NCI-H526 (cell line): ENCODE measurements at places on chromosomes 13 and 19.

DNA sequence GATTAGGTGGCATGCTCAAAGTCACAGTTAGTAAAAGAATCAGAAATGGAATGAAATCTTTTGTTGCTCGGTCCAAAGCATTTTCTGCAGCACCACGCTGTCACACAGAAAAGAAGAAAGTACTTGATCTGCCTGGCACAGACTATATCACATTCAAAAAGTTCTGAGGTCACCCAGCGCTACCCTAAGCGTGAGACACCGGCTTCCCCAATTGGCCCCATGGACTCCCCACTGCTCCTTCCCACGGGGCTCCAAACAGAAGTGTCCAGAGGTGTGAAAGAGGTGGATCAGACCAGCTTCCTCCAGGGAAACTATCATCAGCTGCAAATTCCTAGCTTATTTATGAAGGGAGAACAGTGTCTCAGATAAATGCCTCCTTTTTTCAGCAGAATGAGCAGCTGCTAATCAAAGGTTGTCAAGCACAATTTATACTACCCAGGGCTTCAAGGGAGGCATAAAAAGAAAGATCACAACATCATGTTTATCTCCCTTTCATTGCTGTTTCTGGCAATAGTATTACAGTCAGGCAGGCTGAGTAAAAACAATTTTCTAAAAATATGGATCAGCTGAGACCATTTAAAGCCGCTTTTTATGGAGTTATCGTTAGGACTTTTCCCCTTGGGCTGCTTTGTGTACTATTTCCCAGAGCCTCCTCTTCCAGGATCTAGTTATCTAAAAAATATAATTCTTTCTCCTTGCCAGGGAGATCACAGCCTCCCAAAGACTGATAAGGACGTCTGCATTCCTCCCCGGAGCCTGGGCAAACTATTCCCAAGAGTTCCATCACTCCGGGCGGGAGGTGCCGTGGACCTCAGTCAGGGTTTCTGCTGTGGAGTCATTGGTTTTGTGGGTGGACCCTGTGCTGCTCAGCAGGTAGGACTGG, 208.0 kb downstream of the LHFPL6 start:
- DNase-seq = no peak

GRCh38 chr13:32426191-32426989, 1.5 kb downstream of the N4BP2L1 start:
- DNase-seq = peak; percentile 15

DNA sequence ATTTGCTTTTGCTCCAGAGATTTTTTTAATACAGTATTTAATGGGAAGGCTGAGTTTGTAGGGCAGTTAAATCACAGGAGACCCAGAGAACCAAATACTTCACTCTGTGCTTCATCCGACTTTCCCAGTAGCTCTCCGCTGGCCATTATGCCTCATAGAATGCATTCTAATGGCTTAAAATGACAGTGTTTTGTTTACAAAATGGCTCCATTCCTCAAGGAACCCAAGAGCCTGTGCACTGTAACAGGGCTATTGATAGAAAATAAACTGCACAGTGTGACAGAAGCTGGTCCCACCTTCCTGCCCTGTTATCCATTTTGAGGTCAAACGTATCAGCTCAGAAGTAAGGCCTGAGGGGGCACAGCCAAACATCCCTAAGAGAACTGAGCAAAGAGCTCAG, 136.5 kb downstream of the RAP2A start:
- DNase-seq = no peak

DNA sequence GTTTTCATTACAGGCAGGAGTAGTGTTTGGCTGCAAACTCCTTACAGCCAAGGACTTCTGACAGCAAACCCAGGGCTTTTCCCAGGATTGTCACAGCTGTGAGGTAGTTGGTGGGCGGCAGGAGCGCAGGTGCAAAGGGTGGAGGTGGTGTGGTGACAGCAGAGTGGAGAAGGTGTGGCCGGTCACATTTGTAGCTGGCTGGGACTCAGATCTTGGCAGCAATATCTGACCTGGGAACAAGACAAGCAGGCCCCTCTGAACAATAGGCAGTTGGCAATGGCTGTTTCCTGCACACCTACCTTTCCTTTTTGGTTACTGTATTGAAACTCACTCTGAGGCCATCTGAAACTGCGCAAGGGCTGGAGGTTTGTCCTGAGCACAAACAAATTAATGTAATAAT, 327.3 kb downstream of the COG6 start:
- DNase-seq = no peak

GRCh38 chr19:47891923-47892666, 6.0 kb upstream of the SULT2A1 start:
- DNase-seq = no peak

DNA sequence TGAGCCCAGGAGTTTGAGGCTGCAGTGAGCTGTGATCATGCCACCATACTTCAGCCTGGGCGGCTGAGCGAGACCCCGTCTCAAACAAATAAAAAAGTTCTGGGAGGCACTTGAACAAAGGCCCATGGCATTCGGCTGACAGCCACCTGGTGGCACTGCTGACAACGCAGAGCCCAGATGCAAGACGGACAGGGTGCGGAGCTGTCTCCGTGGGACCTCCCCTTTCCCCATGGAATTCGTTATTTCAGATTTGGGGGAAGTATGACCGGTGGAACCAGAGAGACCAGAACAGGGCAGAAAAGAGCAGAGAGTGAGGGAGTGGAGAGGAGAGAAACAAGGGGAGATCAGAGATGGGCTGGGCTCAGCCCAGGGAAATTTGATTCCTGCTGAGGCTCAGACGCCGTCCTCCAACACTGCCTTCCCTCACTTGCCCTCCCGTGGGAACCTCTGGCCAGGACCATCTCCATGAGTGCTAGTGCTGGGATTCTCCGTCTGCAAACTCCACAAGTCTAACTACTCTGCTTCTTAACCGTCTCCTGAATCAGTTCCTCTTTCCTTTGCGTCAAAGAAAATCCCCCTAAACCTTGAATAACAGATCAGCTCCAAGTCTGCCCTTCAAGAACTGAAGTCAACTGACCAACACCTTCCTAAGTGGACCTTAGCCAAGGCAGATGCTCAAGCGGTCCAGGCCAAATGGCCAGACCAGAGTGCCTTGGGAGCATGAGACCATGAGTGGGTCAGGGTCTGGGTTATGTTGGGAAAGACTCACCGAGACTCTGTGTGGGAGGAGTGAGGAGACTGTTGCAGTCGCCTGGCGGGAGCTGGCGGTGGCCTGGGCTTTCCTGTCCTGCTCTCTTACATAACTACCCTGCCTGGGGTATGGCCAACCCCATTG, 11.9 kb upstream of the ATF5 start:
- no peak for DNase-seq

- no peak for DNase-seq
Measured at GRCh38 chr19:5478241-5478924, 23.2 kb downstream of the ZNRF4 start.

GRCh38 chr13:30159446-30159839, 147.9 kb downstream of the KATNAL1 start:
- DNase-seq = no peak

- DNase-seq = no peak
Measured at GRCh38 chr13:75255653-75256052, 226.3 kb downstream of the TBC1D4 start.

- no peak for DNase-seq
Measured at GRCh38 chr13:92317066-92317465, 909.5 kb upstream of the GPC6 start.

DNA sequence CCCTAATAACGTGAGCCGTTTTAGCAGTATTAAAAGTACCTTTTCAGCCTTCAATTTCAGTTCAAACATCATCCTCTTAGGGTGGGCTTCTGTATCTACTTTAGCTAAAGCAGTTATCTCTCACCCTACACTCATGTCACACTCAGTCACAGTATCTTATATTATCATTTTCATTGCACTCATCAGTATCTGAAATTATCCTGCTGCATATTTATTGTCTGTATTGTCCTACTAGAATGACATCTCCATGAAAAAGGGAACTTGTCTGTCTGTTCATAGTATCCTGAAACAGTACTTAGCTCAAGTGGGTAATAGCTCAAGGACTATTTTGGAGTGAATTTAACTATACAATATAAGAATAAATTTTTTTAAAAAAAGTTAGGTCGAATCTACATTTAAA, 19.9 kb upstream of the RFC3 start:
- no peak for DNase-seq

DNA sequence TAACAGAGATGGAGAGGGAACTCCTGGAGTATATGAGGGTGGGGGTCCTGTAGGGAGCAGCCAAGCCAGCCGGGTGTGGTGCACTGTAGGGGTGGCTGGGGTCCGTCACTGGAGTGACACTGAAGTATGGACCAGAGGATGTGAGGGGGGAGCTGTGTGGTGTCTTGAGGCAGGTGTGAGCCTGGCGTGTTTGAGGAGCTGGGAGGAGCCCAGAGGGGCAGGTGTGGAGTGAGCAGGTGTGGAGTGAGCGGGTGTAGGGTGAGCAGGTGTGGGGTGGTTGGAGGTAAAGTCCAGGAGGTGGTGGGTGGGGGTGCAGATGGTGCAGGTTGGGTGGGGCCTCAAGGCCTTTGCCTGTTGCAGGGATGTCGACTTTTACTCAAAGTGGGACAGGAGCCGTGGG, 5.9 kb downstream of the B3GNT8 start:
- no peak for DNase-seq

GRCh38 chr19:12055784-12056183, 3.0 kb upstream of the ZNF878 start:
- DNase-seq = no peak

- peak; percentile 63 for DNase-seq
Measured at GRCh38 chr13:98326291-98326690, 149.2 kb upstream of the RNF113B start.

DNA sequence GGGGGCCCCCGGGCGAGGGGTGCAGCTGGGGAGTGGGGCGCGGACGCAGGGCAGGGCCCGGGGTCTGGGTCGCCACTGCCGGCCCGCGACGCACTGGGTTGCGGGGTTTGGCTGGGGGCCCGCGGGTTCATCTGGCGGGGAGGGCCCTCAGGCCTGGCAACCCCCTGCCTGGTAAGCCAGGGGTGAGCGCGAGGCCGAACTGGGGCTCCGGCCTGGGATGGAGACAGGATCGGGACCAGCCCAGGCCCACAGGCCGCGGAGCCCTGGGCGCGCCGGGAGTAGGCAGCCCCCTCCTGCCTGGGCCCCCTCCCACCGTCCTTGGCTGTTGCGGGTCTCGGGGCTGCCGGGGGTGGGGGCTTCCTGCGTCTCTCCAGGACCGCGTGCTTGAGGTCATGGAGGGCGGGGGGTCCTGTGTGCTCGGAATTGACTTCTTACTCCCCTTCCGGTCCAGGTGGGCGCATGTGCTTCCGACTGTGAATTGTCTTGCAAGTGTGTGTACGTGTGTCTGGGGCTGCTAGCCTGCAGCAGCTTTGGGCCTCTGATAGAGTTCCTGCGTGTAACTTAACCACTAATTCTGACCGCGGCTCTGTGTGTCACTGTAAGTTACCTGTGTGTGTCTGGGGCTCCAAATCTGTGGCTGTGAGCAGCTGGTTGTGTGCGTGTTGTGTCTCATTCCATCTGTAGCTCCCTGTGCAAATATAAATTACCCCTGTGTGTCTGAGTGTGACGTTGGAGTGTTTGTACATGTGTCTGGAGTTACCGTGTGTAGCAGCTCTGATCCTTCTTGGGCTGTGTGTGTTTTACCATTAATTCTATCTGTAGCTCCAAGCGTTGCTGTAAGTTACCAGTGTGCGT, 751 bp downstream of the GRAMD1A start:
- DNase-seq = peak; percentile 78

GRCh38 chr13:25135896-25136295, 36.2 kb downstream of the AMER2 start:
- no peak for DNase-seq

DNA sequence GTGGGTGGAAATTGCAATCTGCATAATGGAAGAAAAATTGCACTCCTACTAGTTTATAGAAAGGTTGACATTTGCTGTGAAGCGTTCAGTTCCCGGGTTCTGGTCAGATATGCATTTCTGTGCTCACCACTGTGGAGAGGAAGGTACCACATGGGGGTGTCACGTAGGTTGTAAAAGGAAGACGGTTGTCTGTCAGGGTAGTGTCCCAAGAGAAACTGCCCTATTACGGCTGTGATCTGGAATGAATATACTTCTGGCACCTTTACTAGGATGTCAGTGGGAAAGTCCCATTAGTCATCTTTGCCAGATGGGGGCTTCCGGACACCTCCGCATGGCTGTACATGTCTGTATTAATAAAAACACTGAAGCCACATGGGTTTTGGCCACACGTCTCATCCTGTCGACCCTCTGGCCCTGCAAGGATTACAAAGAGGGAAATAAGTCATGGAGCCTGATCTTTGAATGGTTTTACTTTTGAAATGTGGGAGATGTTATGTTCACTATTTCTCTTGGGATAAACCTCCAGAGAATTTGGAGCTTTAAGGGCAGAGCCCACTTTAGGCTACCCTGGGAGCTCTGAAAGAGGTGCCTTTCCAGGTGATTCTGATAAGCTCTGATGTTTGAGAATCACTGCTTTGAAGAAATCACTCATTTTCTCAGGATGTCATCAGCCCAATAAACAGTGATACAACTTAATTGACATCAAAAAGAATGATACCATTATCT, 133.9 kb downstream of the AKAP11 start:
- no peak for DNase-seq

- DNase-seq = no peak
Measured at GRCh38 chr19:8500158-8500557, 2.3 kb downstream of the PRAM1 start.

DNA sequence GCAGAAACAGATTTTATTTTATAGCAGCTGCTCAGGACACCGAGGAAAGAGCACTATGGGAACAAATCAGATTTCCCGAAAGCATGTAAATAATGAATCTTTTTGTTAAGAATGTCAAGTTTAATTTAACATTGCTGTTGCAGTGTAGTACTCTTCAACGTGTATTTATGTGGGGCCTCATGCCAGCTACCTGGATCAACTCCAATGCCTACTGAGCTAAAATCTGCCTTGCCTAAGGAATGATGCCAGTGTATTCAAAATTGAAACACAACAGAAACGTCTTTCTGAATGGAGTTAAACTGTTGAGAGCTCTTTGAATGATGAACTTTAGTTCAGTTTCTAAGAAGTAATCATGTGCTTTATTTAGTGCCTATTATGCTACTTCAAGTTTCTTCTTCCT, 1379.8 kb upstream of the ATXN8OS start:
- no peak for DNase-seq

- DNase-seq = no peak
Measured at GRCh38 chr13:62087124-62087523, 671.5 kb upstream of the PCDH20 start.

DNA sequence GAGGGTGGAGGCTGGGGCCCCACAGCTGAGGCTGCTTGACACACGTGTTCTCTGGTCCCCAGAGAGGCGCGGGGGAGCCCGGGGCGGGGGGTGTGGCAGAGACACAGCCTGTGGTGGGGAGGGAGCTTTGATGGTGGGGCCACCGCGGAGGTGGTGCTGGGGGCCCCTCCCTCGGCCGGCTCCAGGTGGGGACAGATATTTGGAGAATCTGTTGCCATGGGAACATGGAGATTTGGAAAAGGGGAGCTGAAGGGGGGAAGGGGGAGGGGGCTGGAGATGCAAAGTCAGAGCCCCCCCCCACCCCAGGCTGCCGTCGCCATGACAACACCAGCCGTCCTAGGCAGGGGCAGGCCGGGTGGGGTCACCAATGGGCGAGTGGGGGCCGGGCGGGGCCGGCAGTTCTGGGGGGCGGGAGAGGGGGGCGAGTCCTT, 1.2 kb downstream of the PRKCG start:
- peak; percentile 75 for DNase-seq

- no peak for DNase-seq
Measured at GRCh38 chr19:45508417-45508860, 1.2 kb downstream of the VASP start.

GRCh38 chr19:28500982-28501630, 711.8 kb downstream of the UQCRFS1 start:
- DNase-seq = no peak
